ENCODE measurements at places on chromosomes 12 and 14.

DNA sequence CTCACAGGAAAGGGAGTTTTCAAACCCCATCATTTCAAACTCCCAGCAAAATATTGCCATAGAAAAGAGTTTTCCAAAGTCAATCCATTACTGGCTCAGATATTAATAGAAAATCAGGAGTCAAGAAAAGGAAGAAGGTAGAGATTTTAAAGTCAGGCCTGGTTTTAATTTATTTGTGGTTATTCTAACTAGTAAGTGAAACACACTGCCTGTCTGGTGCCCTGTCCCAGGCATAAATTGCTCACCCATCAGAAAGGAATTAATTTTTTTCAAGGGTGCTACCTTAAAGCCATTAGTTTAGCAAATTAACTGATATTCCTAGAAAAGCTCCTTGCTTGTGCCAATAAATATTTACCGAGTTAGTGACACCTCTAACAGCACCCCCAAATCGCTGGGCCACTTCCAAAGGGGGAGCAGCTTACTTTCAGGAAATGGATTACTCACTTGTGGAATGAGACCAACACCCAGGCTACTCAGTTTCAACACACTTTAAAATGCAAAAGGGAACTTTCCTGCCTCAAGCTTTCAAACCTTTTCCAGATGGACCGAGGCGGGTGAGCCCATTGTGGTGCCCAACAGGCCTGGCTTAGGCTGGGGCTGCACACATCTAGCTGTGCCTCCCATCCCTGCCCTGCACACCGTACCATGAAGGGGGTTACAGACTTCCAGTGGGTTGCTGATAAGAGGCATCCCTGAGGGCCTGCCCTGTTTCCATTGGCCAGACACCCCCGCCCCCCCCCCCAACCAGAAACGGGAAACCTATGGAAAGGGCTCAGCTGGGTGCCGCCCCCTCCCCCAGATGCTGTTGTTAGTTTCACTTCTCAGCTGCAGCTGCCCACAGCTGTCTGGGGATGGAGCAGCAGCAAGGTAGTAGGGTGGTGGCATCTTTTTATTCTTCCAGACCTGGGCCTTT is 117.2 kb downstream of the SAMD4A start:
- DNase-seq, result no peak

- DNase-seq, result no peak
These were observed 232.5 kb upstream of the FOXN3 start for GRCh38 chr14:89649451-89650075.

DNA sequence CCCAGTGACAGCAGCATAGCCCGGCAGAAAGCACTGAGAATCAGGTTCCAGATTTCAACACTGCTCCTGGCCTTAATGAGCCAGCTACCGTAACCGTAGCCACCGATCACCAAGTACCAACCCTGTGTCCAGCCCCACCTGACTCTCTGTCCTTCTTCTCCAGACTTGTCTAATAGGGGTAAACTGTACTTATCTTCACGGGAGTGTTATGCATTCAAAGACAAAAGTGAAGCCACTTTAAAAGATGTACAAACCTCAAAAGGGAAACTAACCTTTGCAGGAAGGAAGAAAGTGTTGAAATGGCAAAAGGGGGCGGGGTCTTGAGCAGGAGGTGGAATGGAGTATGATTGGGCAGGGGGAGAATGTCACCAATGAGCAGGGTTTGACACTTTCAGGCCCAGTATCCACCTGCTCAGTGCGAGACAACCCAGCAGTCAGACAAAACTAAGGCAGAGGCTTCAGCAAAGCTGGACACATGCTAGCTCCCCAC is 226.1 kb downstream of the CHST11 start:
- DNase-seq, result no peak

DNA sequence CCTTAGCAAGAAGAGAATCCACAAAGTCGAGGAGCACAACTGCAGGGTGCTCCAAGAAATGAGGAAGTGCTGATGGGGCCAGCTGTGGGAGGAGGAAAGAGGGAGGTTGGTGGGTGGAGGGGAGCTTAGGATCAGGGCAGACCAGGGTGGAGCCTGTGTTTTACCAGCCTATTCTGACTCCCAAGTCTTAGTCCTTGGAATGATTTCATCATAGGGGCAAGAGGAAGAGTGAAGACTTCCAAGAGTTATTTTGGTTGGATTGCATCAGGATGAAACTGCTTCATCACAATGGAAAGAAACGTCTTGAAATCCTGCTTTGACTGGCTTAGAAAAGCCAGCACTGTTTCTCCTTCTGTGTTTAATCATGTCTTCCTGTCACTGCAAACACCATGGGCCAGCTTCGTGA is 194.0 kb downstream of the DPF3 start:
- no peak for DNase-seq

DNA sequence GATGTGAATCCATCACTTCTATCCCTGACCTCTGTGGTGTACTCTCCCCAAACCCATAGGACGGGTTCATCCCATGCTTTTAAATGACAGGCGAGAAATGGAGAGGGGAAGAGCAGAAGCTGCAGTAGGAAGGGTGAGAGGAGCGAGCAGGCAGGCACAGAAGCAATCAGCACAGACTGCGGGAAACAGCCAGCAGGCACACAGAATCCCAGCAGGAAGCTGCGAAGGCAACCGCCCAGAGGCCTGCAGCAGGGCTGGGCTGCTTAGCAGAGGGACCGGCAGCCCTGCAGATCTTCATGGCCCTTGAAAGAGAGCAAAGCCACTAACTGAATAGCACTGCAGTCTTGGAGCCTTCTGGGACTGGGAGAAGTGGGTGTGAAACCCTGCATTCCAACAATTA is 287.0 kb upstream of the FKBP4 start:
- no peak for DNase-seq

- peak; percentile 30 for DNase-seq
These were observed 47.3 kb upstream of the PAWR start for GRCh38 chr12:79737875-79738718.

GRCh38 chr12:71236133-71236660 is 78.4 kb upstream of the TSPAN8 start:
- peak; percentile 77 for DNase-seq

DNA sequence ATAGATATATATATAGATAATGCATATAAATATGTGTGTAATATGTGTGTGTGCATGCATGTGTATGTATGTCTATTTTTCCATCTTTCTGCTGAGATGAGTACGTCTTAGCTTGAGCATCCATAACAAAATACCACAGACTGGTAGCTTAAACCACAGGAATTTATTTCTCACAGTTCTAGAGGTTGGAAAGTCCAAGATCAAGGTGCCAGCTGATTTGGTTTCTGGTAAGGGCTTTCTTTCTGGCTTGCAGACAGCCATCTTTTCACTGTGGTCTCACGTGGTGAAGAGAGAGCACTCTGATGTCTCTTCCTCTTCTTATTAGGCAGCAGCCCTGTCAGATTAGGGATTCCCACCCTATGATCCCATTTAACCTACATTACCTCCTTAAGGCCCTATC is 47.3 kb downstream of the ACSM4 start:
- no peak for DNase-seq

- DNase-seq, result no peak
These were observed 386 bp downstream of the HDAC7 start for GRCh38 chr12:47819138-47819895.

Measured in hematopoietic multipotent progenitor cell treated with erythropoietin and hydrocortisone succinate and interleukin-3 and kit ligand, for 17 days (in vitro differentiated cells).